Activated CD4-positive, CD25-positive, alpha-beta regulatory T cell treated with anti-CD3 and anti-CD28 coated beads, Interleukin-2, amount 50 U/mL, for 24 hours (primary cell): ENCODE measurements at places on chromosomes 6 and 20.
A peak's percentile ranks its signal among the peaks of the same experiment; 100 is the strongest.

- ATAC-seq, result no peak
Observed at GRCh38 chr6:21609881-21610329, 16.4 kb downstream of the SOX4 start.

- ATAC-seq, result no peak
Observed at GRCh38 chr6:150203871-150204545, 61.2 kb downstream of the PPP1R14C start.

GRCh38 chr6:125165776-125166175 lies 12.2 kb downstream of the TPD52L1 start:
- ATAC-seq, result no peak

DNA sequence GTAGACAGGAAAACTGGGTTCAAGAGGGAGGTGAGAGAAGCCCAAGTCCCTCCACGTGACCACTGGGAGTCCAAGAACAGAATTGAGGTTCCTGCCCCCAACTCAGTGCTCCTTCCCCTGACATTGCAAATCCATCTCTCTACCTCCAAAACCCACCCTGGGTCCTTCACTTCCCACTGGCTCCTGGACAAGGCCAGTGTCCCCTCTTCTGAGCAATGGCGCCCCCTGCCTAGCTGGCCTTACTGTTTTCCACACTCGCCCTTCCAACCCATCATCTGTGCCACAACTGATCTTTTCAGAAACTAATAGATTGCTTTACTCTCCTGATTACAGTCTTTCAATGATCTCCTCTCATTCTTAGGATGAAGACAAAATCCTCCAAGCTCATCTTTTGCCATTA lies 200.3 kb downstream of the ANKRD60 start:
- ATAC-seq, result no peak

- ATAC-seq, result no peak
Observed at GRCh38 chr6:113570161-113570560, 287.0 kb upstream of the MARCKS start.

GRCh38 chr6:56995347-56995902 lies 40.5 kb downstream of the BEND6 start:
- no peak for ATAC-seq

- ATAC-seq, result no peak
Observed at GRCh38 chr6:39377539-39377950, 55.0 kb upstream of the KCNK16 start.

DNA sequence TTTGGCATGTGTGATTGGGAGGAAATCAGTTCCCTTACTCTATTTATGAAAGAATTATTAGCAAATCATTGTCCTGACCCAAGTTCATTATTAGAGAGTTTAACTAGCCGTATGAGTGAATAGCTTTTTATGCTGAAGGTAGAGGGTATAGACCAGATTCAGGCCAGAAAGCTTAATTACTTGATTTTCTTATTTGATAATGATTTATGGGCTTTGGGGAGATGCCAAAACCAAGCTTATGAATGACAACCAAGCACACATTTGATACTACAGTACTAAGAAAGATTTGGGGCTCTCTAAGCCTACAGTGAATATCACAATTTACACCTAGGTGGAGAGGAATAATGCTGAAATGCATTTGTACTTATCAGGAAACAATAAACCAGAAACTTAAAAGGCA lies 193.2 kb downstream of the ARHGAP18 start:
- ATAC-seq, result no peak

- ATAC-seq, result no peak
Observed at GRCh38 chr6:4670824-4671409, 105.3 kb upstream of the CDYL start.

- no peak for ATAC-seq
Observed at GRCh38 chr6:134654751-134655150, 295.1 kb downstream of the ALDH8A1 start.

- no peak for ATAC-seq
Observed at GRCh38 chr20:16107172-16107870, 465.9 kb downstream of the KIF16B start.

- no peak for ATAC-seq
Observed at GRCh38 chr6:108951351-108951953, 103.2 kb downstream of the ARMC2 start.

GRCh38 chr6:82568290-82568993 lies 204.8 kb downstream of the TPBG start:
- ATAC-seq, result no peak

DNA sequence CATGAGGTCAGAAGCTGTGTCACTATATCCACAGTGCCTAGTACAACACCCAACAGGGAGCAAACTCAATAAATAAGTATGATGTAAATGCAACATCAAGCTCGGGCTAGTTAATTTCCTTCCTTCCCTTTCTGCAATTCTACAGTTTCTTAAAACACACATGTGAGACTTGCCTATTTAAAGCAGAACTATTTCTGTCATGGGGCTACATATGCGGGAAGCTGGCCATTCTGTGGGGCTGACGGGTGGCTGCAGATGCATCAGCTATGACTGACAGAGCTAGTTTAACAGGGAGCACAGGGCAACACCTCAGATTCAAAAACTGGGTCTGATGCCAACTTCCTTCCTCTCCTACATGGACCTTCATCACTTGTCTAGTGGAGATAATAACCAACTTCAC lies 118.1 kb upstream of the ENPP5 start:
- ATAC-seq, result no peak

DNA sequence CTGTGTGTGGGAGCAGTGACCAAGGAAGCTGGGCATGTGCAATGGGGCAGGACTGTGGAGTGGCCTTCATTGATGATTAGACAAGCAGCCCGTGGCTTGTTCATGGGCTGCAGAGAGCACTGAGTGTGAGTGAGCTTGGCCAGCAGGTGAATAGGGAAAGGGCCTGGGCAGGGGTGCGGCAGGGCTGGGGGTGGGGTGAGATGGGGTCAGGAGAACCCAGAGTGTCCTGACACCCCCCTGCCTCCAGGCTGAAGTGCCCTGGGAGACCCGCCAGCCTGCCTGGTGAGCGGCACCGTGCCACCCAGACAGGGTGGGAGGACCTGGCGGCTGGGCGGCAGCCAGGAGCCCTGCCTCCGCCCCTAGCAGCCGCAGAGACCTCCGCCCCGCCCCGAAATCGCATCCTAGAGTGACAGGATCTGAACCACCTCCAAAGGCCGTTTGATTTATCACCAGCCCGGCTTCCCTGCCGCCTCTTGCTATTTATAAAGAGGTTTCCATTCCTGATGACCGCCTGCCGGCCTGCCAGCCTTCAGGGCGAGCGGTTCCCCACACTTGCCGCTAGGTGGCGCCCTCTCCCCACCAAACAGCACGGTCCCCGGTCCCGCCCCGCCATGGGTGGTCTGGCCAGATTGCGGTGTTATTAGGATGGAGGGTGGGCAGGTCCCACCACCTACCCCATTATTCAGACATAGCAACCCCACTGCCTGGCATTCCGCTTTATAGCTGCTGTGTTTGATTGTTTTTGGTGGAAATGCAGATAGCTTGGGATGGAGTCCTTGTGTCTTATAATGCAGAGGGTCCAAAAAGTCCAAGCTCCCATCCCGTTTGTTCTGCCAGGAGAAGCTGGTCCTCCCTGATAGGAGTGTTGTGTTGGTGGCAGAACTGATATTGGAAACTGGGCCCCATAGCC lies 3.5 kb downstream of the MYLK2 start:
- peak; percentile 80 for ATAC-seq

GRCh38 chr6:7235712-7236305 lies 77.2 kb downstream of the SSR1 start:
- no peak for ATAC-seq

DNA sequence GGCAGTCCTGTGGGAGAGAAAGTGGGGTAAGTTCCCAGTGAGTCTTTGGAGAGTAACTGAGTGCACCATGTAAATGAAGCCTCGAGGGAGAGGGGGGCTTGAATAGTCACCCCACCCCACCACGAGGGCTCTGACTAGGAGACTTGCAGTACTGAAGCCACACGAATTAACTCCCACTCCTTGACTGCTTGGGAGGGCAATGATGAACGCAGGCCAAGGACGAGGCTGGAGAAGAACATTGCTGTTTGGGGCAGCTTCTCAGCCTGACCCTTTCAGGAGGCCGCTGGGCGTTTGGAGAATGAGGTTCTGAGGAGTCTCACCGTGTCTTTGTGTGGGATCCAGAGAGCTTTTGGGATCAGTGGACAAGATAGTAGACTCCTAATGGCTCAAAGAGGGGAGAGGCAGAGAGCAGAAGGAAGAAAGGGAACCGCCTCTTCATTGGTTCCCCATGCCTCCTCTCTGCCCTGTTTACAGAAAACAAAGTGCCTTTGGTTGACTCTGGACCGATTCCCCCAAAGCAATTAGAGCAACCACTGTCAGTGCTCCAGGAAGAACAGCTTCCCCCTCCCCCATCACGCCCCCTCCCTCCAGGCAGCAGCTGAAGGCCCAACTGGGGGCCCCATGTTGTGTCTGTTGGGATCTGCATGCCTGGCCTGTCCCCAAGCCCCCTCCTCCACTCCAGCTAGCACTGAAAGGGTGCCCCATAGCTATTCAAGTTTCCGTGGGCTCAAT lies 41.7 kb upstream of the CDKN1A start:
- ATAC-seq, result no peak

GRCh38 chr6:17504005-17504404 lies 96.1 kb upstream of the FAM8A1 start:
- ATAC-seq, result no peak

DNA sequence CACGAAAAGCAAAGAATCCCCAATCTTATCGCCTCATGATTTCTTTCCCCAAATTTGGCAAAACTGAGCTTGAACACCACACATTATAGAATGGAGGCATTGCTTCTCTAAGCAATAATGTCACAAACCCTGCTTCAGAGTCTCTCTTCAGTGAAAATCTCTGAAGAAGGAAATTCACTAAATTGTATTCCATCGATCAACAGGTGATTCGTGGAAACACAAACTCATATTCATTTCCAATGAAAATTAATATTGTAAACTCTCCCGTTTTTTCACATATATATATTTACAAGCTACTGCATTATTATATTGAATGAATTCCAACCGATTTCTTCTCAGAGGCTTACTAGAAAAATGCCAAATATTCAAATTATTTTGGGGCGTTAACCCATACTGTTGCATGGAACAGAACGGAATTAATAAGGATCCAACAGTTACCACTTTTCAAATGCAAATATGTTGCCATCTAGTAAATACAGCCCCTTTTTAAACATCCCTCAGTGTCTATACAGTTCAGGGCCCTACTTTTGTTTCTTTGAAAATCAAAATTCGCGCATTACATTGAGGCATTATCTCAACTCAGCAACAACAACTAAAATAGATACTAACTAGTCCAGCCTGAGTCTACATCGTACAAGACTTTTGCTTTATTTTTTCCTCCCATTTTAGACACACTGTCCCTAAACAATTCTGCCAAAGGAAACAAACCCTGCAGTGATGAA lies 1.3 kb downstream of the KIF13A start:
- no peak for ATAC-seq

DNA sequence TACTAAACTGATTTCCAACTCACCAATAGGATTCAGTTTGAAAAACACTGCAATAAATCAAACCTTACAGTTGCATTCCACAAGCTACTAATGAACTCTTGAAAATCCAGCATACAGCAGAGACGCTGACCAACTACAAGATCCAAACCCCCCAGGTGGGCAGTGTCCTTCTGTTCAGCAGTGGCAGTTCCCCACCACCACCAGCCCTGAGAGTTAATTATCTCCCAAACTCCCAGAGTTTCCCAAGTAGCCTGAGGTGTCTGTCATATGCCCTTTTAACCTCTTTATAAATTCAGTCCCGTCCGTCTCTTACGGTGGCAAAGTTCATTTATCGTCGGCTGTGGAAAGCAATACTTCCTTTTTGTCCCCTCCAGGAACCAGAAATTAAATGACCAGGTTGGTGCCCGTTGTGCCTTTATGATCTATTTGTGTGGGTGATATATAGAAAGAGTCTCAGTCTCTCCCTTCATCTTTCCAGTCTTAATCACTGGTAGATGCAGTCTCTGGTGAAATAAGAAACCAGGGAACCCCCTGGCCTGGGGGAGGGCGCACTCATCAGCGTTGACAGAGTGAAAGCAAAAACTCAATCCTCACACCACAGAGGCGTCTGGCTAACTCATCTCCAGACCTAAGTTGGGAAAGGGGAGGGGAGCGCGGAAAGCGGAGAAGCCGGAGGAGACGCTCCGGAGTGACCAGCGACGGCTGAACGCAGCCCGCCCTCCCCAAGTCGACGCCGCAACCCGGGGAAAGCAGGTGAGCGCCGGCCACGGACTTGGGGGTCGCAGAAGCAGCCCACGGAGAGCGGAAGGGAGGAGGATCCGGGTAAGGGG lies 717 bp downstream of the MRPL14 start:
- peak; percentile 90 for ATAC-seq

GRCh38 chr6:31965700-31966099 lies 6.2 kb downstream of the DXO start:
- no peak for ATAC-seq

DNA sequence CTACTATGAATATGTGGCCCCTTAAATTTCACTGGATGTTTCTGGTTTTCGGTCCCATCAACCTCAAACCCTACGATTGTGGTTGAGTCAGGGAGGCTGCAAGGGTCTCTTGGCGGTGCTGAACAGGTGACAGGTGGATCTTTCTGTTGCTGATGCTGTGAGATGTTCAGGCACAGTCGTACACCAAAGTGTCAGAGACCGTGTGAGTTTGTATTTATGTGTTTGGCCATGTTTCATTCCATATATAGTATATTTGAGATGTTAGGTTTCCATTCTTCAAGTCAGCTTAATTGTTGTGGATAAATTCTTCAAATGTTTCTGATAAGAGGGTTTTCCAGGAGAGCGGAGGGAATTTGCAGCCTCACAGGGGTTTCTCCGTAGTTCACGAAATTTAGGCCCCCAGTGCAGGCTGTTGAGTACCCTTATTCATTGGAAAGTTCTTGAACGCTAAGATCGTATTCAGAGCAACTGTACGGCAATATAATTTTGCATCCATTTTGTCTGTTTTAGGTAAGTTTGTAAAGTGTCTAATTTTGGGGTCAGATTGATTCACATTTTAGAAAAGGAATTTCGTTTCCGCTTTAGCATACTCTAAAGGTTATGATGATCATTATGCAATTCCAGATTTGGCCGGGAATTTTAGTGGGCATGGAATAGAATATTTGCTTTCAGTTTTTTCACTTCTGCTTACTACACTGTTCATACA lies 1.2 kb downstream of the TAB2 start:
- peak; percentile 49 for ATAC-seq

- no peak for ATAC-seq
Observed at GRCh38 chr20:20806121-20807095, 94.0 kb upstream of the RALGAPA2 start.

- ATAC-seq, result no peak
Observed at GRCh38 chr6:30149858-30150550, 11.0 kb downstream of the TRIM10 start.

- ATAC-seq, result no peak
Observed at GRCh38 chr20:39661833-39662232, 699.7 kb downstream of the DHX35 start.

DNA sequence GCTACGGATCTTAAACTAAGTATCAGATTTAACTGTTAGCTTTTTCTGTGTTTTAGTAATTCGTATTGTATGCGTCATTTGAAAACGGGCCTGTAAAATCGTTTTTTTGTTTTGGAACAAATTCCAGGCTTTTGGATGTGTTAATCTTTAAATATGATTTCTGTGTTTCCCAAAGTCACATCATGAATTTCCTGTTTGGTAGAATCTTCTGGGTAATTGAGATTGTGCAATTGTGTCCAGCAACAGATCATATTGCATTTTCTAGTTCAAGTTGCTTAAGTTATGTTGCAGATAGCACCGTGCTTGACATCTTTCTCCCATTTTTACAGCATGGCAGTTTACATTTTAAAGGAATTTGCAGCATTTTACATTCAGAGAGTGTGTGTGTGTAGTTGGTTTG lies 1.9 kb downstream of the MAPK14 start:
- no peak for ATAC-seq

- no peak for ATAC-seq
Observed at GRCh38 chr6:166697113-166697512, 70.1 kb upstream of the RPS6KA2 start.
